ENCODE measurements at places on chromosomes 1 and 21.
A peak's percentile ranks its signal among the peaks of the same experiment; 100 is the strongest.

GRCh38 chr1:235809688-235810397 is 56.9 kb downstream of the LYST start:
- no peak for DNase-seq

- peak; percentile 84 for DNase-seq
These were observed 9.2 kb downstream of the IKBKE start for GRCh38 chr1:206479183-206480125.

DNA sequence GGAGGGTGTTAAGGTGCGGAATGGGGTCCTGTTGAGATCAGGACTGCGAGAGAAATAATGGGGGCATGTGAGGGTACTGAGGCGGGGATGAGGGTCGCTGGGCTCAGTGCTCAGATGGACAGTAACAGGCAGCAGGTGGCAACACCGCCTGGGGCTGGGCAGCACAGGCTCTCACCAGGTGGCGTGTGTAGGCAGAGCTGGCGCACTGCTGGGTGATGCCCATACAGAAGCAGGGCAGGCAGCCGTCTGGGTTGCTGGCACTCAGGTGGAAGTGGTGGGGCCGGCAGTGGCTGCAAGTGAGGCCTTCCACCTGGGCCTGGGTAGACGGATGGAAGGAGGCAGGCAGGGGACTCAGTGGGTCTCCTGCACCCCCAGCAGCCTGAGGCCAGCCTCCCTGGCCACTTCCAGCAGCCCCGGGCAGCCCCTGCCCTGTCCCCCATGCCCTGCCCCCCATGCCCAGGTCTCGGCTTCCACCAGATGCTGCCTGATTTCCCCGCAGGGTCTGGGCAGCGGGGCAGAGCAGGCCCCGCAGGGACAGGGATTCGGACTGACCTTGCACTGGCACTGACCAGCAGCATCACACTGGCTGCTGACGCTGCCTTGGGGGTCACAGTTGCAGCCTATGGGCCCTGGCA is 60.5 kb downstream of the LDLRAD2 start:
- DNase-seq, result no peak

DNA sequence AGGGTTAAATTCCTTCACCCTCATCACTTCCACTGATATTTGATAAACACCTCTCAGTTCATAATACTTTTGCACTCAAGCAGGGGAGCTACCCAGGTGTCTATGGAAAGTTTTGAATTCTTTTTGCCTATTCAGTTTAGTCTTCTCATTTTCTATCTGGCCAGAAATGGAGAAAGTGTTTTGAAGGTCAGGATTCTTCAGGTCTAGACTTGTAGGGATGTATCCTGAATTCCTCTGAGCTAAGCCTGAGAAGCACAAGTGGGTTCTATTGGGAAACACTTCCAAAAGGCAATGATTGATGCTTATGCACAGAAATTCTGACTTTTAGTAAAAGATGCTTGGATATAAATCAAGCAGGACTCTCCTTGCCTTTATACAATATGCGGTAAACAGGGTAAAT is 217.8 kb upstream of the HOOK1 start:
- DNase-seq, result no peak

DNA sequence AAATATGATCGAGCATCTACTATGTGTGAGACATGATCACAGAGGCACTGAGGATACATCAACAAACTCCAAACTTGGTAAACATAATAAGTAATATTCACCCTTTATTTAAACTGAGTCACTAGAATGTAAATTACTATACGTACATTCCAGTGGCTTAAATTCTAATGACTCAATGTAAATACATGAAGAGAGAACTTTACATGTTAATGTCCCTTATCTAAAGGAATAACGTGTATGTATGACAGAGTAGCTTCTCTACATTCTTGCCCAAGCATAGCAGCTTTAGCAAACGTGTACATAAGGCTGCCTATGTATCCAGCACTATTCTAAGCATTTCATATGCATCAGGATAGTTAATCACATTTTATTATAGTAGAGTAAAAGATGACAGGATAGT is 111.8 kb upstream of the CYYR1 start:
- DNase-seq, result no peak

GRCh38 chr1:176954242-176954641 is 210.3 kb downstream of the ASTN1 start:
- peak; percentile 32 for DNase-seq

GRCh38 chr1:77349275-77349674 is 67.5 kb downstream of the AK5 start:
- DNase-seq, result no peak

- no peak for DNase-seq
These were observed 2.8 kb downstream of the RGS8 start for GRCh38 chr1:182681568-182681912.

DNA sequence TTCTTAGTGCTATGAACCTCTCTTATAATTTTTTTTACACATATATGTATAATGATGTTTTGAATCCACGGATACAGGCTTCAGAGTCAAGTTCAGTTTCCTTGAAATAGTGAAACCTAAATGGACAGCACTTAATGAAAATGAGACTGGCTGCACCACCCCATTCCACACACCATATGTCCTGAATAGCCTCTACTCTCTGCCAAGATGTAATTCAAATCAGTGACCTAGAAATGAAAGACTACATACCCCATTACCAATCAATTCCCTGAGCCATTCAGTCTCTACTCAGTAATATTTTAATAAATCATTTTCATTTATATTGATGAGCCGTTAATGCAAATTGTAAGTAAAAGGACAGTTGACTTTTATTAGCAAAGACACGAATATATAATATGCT is 614.9 kb upstream of the TMPRSS15 start:
- no peak for DNase-seq

- DNase-seq, result no peak
These were observed 2.7 kb downstream of the EVA1B start for GRCh38 chr1:36320767-36321118.

- no peak for DNase-seq
These were observed 56.9 kb downstream of the SEC16B start for GRCh38 chr1:177912991-177913390.

GRCh38 chr1:18322368-18323032 is 158.2 kb upstream of the KLHDC7A start:
- peak; percentile 46 for DNase-seq

GRCh38 chr21:33033094-33033951 is 7.6 kb downstream of the OLIG2 start:
- no peak for DNase-seq

DNA sequence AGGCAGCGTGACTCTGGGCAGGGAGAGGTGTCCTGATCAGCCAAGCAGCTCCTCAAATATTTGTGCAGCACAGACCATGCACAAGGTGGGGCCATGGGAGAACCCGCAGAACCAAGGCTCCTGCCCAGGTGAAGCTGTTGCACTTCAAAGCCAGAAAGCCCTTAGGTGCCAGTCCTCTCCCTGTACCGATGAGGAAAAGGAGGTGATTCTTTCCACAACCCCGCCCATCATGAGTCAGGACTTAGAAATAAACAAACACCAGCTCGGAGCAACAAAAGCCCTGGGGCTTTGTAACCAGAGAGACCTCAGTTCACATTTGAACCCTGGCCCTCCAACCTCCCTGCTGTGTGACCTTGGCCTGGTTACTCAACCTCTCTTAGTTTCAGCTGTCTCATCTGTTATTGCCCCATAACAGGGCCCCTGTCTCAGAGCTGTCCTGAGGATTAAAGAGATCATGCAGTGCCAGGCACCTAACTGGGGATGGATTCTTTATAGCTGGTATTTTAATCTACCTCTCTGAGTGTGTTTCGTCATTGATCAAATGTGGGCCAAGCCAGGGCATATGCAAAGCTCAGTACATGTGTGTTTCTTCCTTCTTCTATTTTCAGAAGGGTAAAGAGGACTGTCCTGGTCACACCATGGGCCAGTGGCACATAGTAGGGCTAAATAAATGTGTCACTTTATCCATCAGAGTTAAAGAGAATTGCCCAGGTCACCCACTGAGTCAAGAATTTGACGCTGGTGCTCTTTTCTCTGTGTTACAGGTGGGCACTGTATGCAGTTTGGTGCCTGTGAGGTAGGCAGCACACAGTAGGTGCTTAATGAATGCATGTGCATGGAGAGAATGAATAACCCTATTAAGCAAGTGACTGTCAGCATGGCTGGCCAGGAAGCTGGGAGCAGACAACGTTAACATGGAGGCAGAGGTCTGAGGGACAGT is 1.4 kb downstream of the LDLRAD1 start:
- DNase-seq, result no peak

- no peak for DNase-seq
These were observed 498.2 kb upstream of the C1orf87 start for GRCh38 chr1:60571811-60572210.

DNA sequence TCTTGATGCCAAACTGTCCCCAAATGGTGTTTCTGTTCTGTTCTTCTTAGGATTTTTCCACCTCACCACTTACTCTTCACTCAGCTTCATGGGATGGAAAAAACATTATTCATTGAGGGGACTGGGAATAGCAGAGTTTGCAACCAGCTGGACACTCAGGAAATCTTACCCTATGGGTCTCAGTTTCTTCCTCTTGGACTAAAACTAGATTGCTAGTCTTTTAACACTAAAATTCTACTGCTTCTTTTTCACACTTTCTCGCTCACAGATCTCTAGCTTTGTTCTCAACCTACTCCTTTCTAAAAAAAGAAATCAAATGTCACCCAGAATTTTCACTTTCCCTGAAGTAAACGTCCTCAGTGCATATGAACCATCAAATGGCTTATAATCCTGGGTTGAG is 4.8 kb downstream of the KMO start:
- no peak for DNase-seq

DNA sequence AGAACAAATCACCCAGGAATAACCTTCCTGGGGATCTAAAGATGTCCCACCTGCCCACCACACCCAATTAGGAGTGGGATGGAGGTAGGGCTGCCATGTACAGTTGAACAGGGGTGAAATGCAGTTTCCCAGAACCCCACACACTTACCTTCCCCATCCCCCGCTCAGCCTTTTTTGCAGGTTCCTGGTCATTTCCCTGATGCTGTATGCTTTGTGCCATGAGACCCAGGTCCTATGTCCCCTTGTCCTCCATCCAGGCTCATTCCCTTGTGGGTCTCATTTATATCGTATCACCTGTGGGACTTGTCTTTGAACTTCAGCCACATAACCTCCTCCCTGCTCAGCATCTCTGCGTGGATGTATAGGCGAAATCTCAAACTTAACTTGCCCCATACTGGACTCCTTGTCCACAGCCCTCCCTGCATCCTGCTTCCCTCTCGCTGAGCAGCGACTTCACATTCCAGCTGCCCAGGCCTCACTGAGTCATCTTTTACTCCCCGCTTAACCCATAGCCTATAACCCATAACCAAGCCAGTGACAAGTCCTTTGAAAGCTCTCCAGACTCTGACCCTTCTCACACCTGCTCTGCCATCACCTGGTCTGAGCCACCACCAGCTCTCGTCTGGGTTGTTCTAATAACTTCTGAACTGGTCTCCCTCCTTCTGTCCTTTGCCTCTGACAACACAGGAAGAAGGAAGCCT is 4.7 kb downstream of the LDLRAD2 start:
- no peak for DNase-seq

DNA sequence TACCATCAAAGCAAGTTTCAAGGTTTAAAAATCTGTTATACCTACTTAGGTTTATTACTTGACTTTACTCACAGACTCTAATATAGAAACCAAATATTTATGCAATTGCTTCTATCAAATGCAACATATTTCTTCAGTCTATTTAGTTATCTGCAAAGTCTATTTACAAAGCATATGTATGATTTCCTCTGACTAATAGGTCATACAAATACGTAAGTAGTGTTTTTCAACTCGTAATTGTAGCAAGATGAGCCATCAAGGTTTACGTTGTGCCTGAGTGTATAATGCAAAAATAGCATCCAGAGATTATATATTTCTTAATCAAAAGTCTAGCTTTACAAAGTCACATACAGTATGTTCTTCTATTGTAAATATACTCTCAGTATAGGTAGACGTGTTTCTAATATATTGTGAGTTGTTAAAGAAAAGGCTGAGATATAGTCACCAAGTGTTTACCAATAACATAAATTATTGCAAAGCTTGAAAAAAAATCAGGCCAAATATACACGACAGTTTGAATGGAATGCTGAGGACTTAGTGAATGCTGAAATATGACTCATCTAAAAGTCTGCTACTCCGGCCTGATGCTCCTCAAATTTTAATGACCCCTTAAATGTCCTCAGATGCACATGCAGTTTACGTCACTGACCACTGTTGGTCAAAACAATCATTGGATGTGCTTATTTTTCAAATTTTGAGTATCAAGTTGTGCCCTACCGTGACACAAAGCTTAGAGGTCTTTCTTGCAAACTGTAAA is 48.4 kb downstream of the ADAMTS5 start:
- no peak for DNase-seq

GRCh38 chr1:56799605-56800400 is 19.4 kb downstream of the FYB2 start:
- DNase-seq, result no peak

DNA sequence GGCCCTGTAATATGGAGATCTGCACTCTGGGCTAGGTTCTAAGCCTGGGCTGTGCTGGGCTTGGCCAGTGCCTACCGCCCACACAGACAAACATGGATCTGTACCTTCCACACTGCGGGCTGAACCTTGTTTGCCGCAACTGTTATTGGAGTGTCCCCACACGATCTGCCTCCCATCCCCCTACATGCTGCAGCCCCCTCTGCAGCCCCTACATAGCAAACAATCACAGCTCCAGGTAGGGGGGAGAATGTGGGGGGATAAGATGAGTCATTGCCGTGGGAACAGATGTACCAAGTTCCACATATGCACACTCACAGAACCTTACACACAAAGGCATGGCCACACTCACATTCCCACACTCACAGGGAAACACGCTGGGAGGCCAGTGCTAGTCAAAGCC is 2.1 kb upstream of the HCRTR1 start:
- DNase-seq, result no peak

DNA sequence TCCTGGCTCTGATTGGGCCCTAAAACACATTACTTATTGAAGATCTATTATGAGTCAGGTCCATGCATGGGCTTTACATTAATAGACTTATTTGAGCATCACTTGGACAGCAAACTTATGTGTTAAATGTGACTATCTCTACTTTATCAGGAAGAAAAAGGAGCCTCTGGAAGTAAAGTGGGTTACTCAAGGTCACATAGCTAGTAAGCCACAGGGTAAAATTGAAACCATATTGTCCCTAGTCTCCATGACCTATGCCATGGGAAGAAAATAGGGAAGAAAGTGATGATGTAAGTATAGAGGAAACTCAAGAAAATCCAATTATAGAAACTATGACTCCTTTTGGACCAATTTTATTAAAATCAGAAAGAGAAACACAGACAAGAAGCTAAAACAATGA is 555.3 kb downstream of the NUF2 start:
- no peak for DNase-seq

DNA sequence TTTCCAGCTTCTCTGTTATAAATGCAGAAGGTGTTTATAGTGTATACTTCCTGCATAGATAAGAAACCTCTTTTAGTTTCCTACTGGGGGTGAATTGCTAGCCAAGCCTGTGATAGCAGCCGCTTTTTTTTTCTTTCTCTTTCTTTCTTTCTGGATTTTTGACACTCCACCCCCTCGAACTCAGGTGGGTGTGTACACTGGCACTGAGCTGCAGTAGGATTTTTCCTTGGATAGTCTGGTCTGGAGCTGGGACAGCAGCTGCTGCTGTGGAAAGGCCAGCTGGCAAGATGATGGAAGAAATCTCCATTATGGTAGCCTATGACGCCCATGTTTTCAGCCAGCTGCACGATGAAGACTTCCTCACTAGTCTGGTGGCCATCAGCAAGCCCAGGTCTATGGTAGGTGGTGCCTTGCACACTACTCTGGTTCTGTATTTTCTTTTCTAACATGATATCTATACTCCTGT is 122.5 kb upstream of the CACYBP start:
- peak; percentile 55 for DNase-seq

Data from NAMALWA (cell line).